ENCODE measurements at places on chromosomes 1 and 21.

- DNase-seq: no peak
Observed at GRCh38 chr21:34599534-34600101, 15.3 kb downstream of the RCAN1 start.

GRCh38 chr1:243438815-243439214, 183.0 kb downstream of the SDCCAG8 start:
- no peak for DNase-seq

DNA sequence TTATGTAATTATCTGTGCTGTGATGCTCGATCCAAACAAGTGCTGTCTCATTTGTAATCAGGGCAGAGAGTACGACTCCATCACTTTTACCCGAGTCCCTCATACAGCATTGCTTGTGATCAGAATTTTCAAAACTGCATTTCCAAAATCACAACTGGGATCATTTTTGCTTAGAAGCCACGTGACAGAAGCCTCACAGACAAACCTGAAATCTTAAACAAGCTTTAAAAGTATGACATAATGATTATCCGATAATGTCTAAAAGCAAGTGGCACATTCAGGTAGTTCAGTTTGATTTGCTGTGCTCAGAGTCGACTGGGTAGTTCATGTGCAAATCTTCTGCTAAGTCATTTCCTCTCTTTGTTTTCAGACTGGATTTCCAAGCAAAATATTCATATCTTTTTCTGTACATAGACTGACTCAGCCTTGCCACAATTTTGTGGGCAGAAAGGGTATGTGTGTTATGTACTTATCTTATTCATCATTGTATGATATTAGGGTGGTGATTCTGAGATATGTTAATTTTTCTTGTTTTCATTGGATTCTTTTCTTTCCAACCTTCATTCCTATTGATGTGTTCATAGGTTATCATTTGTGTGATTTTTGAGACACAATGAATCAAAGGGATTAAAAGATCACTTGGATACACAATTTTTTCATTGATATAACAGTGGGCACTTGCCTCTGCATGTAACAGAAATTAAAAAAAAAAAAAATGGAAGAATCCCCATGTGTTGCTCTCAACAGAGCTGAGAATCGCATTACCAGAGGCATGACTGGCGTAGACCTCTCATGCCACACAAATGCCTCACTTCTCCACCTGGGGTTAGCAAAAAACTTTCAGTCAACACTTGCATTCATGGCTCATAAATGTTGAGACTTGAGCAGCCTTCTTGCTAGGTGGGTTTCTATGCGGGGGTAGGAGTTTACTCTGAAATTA, 355.7 kb downstream of the LTN1 start:
- no peak for DNase-seq

GRCh38 chr1:227487606-227488005, 75.8 kb upstream of the ZNF678 start:
- no peak for DNase-seq

DNA sequence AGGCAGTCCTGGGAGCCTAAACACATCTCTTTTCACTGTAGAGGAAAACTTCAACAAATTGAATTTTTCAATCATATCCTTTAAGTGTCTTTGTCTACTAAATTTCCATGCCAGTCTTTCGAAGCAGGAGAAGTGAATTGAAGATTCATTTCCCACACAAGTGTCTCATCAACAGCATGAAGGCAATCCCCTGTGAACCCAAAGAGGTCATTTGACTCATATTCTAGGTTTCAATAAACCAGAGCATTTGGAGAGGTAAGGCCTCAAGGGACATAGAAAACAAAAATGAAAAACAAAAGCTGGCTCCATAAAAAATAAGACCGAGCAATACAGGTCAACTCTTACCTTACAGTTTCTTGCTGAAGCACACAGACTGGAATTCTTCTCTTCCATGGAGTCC, 94.1 kb upstream of the ATP1B1 start:
- no peak for DNase-seq

Measured in omental fat pad (tissue), 4 donors.